Peyer's patch (tissue), 4 donors: ENCODE measurements at places on chromosomes 16 and 17. TPM values are rescaled to one million over a fixed set of nuclear protein-coding genes. Genes with fewer than 3 reads are reported as not detected.

GRCh38 chr16:58384437-58385055 lies 7.7 kb upstream of the GINS3 start:
- DNase-seq = no peak

GRCh38 chr17:4948166-4948930 lies at the start of gene PFN1:
Gene PFN1 (minus strand): TSS chr17:4948530. CDS start chr17:4948394, 136 bp downstream.
- DNase-seq = peak; percentile 97

GRCh38 chr17:66283971-66284370 lies 18.4 kb upstream of the PRKCA start:
- DNase-seq = no peak

DNA sequence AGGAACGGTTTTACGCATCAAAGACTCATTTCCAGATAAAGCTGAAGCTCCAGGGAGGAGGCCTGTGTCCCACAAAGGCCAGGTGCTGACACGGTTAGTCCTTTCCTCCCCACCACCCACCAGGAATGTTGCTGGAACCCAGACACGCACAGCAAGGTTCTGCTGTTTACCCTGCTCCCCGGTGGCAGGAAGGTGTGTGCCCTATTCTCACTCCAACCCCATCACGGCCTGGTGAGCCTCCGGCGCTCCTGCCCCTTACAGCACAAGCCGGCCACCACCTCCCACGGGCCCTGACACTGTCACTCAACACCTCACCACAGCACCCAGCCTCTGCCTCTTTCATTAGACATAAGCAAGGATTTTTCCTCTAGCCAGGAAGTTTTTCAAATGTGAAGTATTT lies 47.8 kb downstream of the ANKRD11 start:
- no peak for DNase-seq

GRCh38 chr16:75063549-75064088 lies 53.0 kb downstream of the LDHD start:
- no peak for DNase-seq

The SDK2 gene
- 0.57 TPM for total RNA-seq

The EME1 gene
- total RNA-seq = 23.1 TPM

The MFAP4 gene
- 12.6 TPM for total RNA-seq

The STX8 gene
- total RNA-seq = 69.7 TPM
